ENCODE measurements at places on chromosomes 12 and 14.

DNA sequence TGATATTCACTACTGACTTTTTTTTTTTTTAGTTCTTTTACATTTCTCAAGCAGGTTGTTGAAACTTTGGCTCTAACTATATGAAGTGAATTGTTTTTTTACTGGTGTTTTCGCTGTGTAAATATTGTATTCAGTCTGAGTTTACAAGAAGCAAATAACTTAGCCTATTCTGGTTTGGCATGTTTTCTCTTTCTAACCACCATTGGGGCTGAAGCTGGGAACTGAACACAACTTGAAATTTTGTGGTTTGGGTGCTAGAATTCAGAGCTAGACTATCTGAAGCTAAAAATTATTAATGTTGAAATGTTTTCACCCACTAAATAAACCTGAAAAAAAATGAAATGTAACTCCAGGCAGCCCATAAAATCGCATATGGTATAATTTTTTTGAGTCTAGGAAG is 37.2 kb downstream of the RAD51B start:
- peak; percentile 32 for DNase-seq

DNA sequence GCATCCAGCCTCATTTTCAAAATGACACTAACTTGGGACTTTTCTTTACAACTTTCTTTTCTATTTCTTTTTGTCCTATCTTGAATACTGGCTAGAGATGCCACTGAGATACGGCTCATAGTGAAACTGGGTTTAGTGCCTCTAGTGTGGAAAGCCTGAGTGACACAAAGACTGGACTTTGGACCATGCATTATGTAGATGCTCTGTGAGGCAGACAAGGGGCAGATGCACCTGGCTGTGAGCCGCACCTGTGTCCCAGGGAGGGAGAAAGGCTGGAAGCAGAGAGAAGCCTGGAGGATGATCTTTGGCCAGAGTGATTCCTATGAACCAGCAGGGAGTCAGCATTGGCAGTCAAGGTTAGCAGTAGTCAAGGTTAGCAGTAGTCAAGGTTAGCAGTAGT is 852.3 kb upstream of the TMEM132C start:
- no peak for DNase-seq

DNA sequence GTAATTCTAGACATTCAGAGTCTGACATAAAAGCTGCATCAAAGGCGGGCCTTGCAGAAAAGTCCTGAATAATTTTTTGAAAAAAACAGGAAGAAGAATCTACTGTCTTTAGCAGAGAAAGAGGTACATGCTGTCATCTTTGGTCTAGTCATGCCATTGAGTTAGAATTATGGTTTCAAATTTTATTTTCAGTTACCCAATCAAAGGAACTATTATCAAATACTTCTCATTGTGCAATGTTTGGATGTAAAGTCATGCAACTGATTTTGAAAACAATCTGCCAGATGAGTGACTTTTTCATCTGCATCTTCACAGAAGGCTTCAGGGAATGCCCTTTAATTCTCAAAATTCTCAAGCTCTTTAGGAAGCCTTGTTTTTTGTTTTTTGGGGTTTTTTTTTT is 803.5 kb downstream of the FLRT2 start:
- peak; percentile 42 for DNase-seq

DNA sequence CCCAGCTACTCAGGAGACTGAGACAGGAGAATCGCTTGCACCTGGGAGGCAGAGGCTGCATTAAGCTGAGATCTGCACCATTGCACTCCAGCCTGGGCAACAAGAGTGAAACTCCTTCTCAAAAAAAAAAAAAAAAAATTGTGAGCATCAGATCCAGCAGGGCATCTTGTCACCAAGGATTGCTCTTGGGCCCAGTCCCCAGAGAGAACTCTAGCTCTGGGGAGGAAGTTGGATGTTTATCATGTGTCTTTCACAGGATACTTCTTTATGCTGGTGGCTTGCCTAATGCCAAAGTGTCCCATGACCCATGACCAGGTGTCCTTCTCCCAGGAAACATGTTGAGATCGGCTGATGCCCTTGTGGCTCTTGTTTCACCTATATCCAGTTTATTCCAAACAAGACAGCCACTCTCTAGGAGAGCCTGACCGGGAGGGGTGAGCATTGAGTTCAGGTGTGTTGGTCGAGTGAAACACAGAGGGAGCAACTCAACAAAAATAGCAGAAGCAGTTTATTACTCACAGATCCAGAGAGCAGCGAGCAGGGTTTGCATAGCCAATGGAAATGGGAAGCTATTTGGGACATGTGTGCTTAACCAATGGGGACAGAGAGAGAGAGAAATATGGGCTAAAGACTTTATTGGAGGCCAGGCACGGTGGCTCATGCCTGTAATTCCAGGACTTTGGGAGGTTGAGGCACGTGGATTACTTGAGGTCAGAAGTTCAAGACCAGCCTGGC is 6.6 kb upstream of the TCHP start:
- DNase-seq, result no peak

All from fibroblast of skin of abdomen (primary cell).